ENCODE measurements at places on chromosomes 2 and 18. TPM values are rescaled to one million over a fixed set of nuclear protein-coding genes. Genes with fewer than 3 reads are reported as not detected.

GRCh38 chr2:19806591-19806990, 95.2 kb downstream of the TTC32 start:
- no peaks in the 10 kb centered on the region for H3K36me3 ChIP-seq
- H3K4me3 ChIP-seq, result no peak overlapping the region
- DNase-seq, result no peak
- H3K27ac ChIP-seq, result no peak overlapping the region
- no peaks in the 10 kb centered on the region for H3K27me3 ChIP-seq

DNA sequence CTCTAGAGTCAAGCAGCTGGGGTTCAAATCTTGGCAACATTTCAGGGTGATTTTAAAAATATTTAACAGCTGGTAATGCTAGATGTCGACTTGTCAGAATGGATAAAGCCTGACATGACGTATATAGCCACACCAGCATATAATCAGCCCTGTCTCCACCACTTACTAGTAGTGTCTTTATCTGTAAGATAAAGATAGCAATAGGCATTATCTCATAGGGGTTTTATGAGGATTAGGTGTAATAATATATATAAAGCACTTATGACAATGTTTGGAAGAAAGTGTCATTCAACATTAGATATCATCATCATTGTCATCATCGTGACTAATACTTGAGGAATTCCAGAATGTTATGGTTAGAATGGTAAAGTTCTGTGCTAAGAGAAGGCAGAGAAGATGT, 369.0 kb upstream of the CWC22 start:
- H3K4me1 ChIP-seq, result no peaks in the 10 kb centered on the region
- no peaks in the 10 kb centered on the region for H3K27me3 ChIP-seq
- no peak for DNase-seq

- no peaks in the 10 kb centered on the region for H3K36me3 ChIP-seq
- no peak overlapping the region for H3K4me3 ChIP-seq
- no peaks in the 10 kb centered on the region for H3K27me3 ChIP-seq
- H3K4me1 ChIP-seq, result no peaks in the 10 kb centered on the region
- no peak for DNase-seq
Measured at GRCh38 chr2:74619651-74620297, 28.4 kb downstream of the M1AP start.

- H3K4me1 ChIP-seq, result peaks cover 44% of the 10 kb centered on the region
- H3K27me3 ChIP-seq, result peaks cover 21% of the 10 kb centered on the region
- H3K36me3 ChIP-seq, result peaks cover 4% of the 10 kb centered on the region
Measured at GRCh38 chr2:205725059-205725458, 42.8 kb downstream of the NRP2 start.

GRCh38 chr2:235856151-235856854, 311.9 kb downstream of the GBX2 start:
- no peak for DNase-seq
- no peaks in the 10 kb centered on the region for H3K27me3 ChIP-seq
- peaks cover 35% of the 10 kb centered on the region for H3K4me1 ChIP-seq
- no peak overlapping the region for H3K27ac ChIP-seq

DNA sequence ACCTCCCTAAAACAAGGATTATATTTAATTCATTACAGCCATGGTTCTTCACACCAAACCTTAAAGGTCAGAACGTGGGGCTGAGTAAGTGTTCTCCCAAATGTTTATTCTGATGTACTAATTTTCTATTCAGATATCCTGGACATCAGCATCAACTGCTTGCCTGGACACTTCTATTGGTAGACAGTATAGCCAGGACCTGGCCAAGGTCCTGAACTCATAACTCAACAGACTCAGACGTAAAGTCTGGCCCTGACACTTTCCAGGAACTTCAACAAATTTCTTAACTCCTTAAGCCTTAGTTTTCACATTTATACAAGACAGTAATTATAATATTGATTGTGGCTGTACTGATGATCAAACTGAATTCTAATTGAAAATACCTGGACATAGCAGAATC, 89.1 kb downstream of the AKAIN1 start:
- H3K27ac ChIP-seq, result no peak overlapping the region
- no peaks in the 10 kb centered on the region for H3K36me3 ChIP-seq
- H3K27me3 ChIP-seq, result no peaks in the 10 kb centered on the region
- DNase-seq, result no peak
- no peaks in the 10 kb centered on the region for H3K4me1 ChIP-seq
- no peak overlapping the region for H3K4me3 ChIP-seq

GRCh38 chr2:24577481-24577880, 86.4 kb downstream of the NCOA1 start:
- no peak overlapping the region for H3K4me3 ChIP-seq
- no peak overlapping the region for H3K27ac ChIP-seq
- no peaks in the 10 kb centered on the region for H3K4me1 ChIP-seq

GRCh38 chr2:236682651-236683422, 113.2 kb downstream of the ACKR3 start:
- DNase-seq, result no peak
- no peak overlapping the region for H3K4me3 ChIP-seq
- H3K27ac ChIP-seq, result no peak overlapping the region
- no peaks in the 10 kb centered on the region for H3K27me3 ChIP-seq

- H3K27me3 ChIP-seq, result no peaks in the 10 kb centered on the region
- H3K4me1 ChIP-seq, result no peaks in the 10 kb centered on the region
- DNase-seq, result no peak
Measured at GRCh38 chr2:20403774-20404312, 43.0 kb upstream of the RHOB start.

DNA sequence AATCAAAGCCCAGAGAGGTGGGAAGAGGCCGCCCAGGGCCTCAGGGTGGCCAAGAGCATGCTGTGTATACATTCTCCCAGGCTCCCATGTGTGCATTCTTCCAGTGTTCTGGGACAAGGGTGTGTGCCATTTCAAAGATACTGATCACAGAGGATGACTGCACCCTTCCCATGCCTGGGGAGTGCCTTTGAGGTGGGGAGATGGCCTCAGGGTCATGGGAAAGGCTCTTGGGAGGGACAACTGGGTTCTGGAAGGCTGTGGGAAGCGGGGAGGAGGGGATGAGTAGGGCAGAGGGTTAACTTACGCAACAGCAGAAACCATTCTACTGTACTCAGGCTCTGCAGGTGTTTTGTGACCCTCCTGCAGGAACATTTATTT, 40.9 kb downstream of the KLHL29 start:
- DNase-seq, result no peak
- no peaks in the 10 kb centered on the region for H3K27me3 ChIP-seq
- H3K36me3 ChIP-seq, result no peaks in the 10 kb centered on the region
- H3K4me1 ChIP-seq, result peaks cover 36% of the 10 kb centered on the region
- no peak overlapping the region for H3K27ac ChIP-seq

GRCh38 chr18:11004294-11004693, 145.1 kb downstream of the PIEZO2 start:
- H3K27ac ChIP-seq, result no peak overlapping the region
- DNase-seq, result no peak
- no peaks in the 10 kb centered on the region for H3K4me1 ChIP-seq
- H3K4me3 ChIP-seq, result no peak overlapping the region

GRCh38 chr18:13551305-13551603, 175.1 kb downstream of the FAM210A start:
- no peaks in the 10 kb centered on the region for H3K36me3 ChIP-seq
- no peak overlapping the region for H3K27ac ChIP-seq
- H3K4me1 ChIP-seq, result peaks cover 37% of the 10 kb centered on the region
- DNase-seq, result no peak

GRCh38 chr2:82317012-82317411, 2012.5 kb upstream of the LRRTM1 start:
- no peaks in the 10 kb centered on the region for H3K27me3 ChIP-seq
- H3K4me3 ChIP-seq, result no peak overlapping the region
- DNase-seq, result peak; percentile 26
- H3K4me1 ChIP-seq, result no peaks in the 10 kb centered on the region
- H3K36me3 ChIP-seq, result no peaks in the 10 kb centered on the region
- no peak overlapping the region for H3K27ac ChIP-seq

DNA sequence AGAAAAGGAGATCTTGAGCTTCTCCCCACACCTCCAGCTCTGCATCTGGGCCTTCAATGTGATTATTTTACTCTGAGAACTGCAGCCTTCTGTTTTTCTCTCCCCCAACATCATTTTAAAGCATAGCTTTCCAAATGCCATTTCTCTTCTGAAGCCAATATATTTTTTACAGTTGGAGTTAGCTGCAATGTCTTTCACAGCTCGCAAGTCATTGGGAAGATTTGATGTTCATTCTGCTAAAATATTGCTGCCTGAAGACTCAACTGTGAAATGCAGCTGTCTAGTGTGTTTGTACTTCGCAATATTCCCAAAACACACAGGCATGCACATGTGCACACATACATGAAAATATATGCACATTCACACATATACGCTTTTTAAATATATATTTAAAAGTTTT, 295.3 kb downstream of the LRRTM1 start:
- H3K4me3 ChIP-seq, result no peak overlapping the region
- DNase-seq, result no peak
- H3K27me3 ChIP-seq, result no peaks in the 10 kb centered on the region
- no peaks in the 10 kb centered on the region for H3K4me1 ChIP-seq
- H3K36me3 ChIP-seq, result no peaks in the 10 kb centered on the region

DNA sequence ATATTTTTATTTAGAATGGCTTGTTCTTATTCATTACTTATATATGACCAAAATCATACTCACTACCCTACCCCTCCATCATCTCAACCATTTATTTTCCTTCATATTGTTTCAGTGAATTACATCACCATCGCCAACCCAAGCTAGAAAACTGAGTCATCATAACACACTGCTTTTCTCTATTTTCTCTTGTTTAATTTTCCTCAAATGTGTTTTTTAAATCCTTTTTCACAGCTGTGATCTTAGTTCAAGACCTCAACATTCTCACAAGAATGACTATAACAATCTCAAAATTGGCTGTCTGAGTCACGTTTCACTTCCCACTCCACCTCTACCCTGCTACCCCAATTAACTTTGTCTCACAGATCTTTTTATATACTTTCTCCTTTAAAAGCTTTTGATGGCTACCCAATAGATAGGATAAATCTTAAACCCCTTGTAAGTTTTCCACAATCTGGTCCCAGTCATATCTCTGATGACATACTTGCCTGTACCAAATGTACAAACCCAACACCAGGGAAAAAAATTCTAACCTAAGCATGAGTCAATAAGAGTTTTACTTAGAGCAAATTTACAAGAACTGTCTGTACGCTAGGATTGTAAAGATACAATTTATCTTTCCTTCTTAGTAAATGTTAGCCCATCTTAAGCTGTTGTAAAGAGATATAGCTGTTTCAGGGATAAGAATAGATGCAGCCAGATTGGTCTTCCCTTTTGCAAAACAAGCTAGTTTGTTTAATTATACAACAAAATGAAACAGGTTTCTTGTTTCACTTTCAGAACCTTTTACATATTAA, 635.1 kb upstream of the SLC39A10 start:
- no peaks in the 10 kb centered on the region for H3K4me1 ChIP-seq
- no peak overlapping the region for H3K27ac ChIP-seq
- DNase-seq, result no peak
- H3K27me3 ChIP-seq, result no peaks in the 10 kb centered on the region
- no peaks in the 10 kb centered on the region for H3K36me3 ChIP-seq

DNA sequence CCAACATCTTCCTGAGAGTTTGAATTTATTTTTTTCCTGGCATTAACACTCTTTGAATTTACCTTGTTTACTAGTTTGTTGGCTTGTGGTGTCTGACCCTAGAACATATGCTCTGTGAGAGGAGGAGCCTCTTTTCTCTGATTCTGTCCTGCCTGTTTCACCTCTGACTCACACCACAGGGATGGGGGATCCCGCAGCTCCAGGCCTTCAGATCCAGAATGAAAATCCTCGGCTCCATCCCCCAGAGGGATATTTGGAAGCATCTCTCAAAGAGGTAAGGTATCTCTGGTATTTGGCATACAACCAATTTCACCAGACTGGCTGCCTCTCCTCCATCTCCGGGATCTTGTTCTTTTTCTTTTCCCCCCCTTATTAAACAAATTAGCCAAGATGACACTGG, 104.7 kb downstream of the GPR39 start:
- no peak overlapping the region for H3K27ac ChIP-seq
- DNase-seq, result peak; percentile 27
- no peaks in the 10 kb centered on the region for H3K4me1 ChIP-seq
- H3K27me3 ChIP-seq, result no peaks in the 10 kb centered on the region

DNA sequence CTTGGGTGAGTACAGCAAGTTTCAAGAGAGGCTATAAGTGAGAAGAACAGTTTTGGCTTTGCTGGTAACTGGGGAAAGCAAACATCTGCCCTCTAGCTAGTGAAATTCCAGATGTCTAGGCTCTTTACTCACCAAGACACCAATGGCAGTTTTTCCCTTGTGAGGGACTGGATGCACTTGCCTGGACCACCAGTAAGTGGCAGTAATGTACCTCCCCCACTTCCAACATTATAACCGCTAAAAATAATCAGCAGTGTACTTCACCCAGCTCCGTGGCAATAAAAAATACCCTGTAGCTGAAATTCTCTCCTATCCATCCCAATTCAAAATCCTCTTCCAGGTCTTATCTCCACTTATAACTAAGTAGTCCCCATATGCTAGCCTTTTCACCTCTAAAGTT, 383.9 kb downstream of the ARHGAP15 start:
- no peaks in the 10 kb centered on the region for H3K36me3 ChIP-seq
- no peak overlapping the region for H3K4me3 ChIP-seq
- H3K4me1 ChIP-seq, result no peaks in the 10 kb centered on the region
- DNase-seq, result no peak
- peak overlapping the region; percentile 10 for H3K27ac ChIP-seq

GRCh38 chr2:121944072-121944831, 188.8 kb downstream of the TSN start:
- no peaks in the 10 kb centered on the region for H3K27me3 ChIP-seq
- no peak overlapping the region for H3K4me3 ChIP-seq
- DNase-seq, result peak; percentile 52
- no peak overlapping the region for H3K27ac ChIP-seq
- H3K36me3 ChIP-seq, result no peaks in the 10 kb centered on the region
- no peaks in the 10 kb centered on the region for H3K4me1 ChIP-seq

DNA sequence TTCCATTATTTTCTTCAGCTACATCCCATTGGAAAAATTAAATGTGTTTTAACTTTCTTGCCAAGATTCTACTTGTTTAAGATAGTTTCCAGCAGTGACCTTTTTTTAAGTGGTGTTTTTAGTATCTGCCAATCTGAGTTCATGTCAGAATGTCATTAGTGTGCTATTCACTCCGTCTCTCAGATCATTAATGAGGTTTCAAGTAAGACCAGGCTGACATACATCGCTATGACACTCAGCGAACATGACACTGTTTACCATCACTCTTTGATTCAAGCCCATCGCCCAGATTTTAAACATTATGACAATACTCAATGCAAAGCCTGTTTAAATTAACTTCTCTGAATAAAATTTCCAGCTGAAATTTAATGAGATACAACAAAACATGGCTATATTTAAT, 272.0 kb upstream of the KYNU start:
- no peaks in the 10 kb centered on the region for H3K36me3 ChIP-seq
- H3K4me1 ChIP-seq, result no peaks in the 10 kb centered on the region
- DNase-seq, result no peak
- H3K4me3 ChIP-seq, result no peak overlapping the region

GRCh38 chr2:11491348-11491933, 25.5 kb upstream of the E2F6 start:
- no peak overlapping the region for H3K27ac ChIP-seq
- no peak for DNase-seq
- H3K36me3 ChIP-seq, result no peaks in the 10 kb centered on the region
- no peak overlapping the region for H3K4me3 ChIP-seq
- H3K4me1 ChIP-seq, result peaks cover 13% of the 10 kb centered on the region

Gene LRATD1
- polyA plus RNA-seq, result 66.8 TPM

Gene B4GALT6
- polyA plus RNA-seq, result 54.6 TPM

Gene RAB17
- polyA plus RNA-seq, result 2.7 TPM

Gene LYPD6B
- 11.0 TPM for polyA plus RNA-seq

Gene GTF2A1L
- polyA plus RNA-seq, result 0.30 TPM

Gene TANC1
- polyA plus RNA-seq, result 23.2 TPM

Gene TNS1
- 64.5 TPM for polyA plus RNA-seq

Gene CYP26B1
- polyA plus RNA-seq, result 5.0 TPM

Gene SNRNP27
- polyA plus RNA-seq, result 95.8 TPM

Gene SLC4A3
- polyA plus RNA-seq, result 61.3 TPM

Gene NR4A2
- polyA plus RNA-seq, result 5.1 TPM

Gene KCTD1
- 40.0 TPM for polyA plus RNA-seq
